ENCODE measurements at places on chromosomes 2 and 18.

- DNase-seq, result no peak
Observed at GRCh38 chr2:139864821-139865302, 1084.7 kb upstream of the NXPH2 start.

GRCh38 chr2:64122358-64122757 lies 21.9 kb downstream of the PELI1 start:
- no peak for DNase-seq

DNA sequence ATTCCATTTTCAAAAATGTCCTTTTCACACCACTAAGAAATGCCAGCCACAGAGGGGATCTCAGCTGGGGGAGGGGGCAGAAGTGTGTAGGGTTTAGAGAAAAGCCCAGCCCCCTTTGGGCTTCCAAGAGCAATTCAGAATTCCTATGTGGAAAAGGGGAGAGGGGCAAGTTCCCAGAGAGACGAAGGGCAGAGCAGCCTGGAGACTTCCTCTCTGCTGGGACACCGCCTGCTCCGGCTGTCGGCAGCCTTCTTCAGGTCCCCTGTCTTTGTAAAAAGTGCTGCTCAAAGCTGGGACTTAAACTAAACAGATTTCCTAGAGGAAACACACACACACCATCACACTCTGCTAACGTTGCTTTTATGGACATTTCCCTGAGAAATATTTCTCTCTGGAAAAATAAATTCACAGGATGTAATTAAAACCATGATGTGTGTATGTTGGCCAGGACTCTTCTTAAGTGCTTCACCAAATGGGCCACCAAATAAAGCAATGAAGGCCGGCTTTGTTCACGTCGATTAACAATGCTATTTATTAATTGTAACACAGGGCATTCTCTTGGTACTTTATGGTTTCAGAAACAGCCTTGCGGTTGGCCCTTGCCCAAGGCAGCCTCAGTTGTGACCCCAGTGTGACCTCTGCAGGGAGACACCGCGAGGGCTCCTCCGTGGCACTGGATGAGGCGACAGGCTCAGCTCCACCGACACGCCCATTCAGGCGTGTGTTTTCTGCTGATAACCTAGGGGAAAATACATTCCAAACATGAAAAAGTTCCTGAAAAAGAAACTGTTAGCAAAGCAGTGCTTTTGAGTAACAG lies 5.6 kb upstream of the ASB1 start:
- DNase-seq, result no peak

DNA sequence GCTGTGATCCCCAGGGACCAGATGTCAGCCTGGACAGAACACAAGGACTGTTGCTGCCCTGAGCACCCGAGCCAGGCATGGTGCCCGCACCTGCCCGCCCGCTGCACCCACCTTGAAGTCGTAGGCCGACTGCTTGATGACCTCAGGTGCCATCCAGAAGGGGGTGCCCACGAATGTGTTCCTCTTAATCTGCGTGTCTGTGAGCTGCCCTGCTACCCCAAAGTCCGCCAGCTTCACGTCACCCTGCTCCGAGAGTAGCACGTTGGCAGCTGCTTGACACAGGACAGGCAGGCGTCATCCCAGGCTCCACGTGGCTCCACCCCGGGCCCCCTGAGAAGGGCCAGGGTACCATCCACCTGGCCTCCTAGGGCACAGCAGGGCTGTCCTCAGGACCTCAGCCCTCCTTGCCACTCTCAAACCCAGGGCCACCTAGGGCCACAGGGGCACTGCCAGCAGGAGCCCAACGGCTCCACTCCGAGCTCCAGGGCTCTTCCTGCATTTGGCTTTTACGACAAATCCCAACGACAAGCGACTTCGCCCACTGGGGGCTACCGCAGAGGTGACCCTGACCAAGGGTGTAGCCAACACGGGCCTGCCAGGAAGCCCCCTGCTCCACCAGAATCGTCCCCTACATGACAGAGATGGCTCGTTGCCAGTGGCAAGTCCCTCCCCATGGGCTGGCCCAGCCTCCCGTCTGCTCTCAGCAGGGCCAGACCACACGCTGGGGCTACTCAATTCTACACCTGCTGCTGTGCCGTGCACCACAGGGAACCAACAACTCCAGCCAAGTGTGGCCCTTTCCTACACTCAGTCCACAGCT lies 9.0 kb downstream of the STK25 start:
- peak; percentile 43 for DNase-seq

DNA sequence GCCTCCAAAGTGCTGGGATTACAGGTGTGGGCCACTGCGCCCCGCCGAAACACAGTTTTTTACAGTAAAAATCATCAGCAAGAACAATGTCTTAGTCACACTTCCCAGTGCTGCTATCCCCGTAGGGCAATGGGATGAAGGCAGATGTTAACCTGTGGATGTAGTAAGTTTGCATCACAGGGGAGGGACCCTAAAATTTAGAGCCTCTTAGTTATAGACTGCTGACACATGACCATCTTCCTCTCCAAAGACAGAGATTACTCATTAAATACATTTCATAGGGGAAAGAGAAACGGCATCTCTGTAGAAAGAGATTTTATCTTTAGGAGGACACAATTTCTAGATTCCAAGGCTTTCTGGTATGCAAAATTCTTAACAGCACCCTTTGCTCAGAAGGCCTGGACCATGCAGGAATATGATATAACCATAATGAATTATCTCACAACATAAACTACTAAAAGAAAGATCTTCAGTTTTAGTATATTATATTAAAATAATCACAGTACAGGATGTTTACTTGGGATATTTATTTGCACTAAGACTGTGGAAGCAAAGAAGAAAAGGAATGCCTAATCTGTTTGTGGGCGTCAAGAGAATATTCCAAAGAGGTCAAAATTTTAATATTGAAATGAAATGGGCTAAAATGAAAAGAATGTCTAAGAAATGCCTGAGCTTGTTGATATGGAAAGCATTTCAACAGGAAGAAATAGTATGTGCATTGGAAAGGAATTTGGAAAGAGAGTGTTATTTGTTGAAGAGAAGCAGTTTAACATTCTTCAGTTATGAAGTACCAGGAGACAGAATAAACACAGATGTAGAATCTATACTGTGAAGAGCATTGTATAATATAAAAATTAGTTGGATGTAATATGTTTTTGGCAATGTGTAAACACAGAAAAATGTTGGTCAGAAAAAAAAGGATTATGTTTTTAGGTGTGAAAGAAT lies 1228.3 kb upstream of the CHAC2 start:
- DNase-seq, result no peak

DNA sequence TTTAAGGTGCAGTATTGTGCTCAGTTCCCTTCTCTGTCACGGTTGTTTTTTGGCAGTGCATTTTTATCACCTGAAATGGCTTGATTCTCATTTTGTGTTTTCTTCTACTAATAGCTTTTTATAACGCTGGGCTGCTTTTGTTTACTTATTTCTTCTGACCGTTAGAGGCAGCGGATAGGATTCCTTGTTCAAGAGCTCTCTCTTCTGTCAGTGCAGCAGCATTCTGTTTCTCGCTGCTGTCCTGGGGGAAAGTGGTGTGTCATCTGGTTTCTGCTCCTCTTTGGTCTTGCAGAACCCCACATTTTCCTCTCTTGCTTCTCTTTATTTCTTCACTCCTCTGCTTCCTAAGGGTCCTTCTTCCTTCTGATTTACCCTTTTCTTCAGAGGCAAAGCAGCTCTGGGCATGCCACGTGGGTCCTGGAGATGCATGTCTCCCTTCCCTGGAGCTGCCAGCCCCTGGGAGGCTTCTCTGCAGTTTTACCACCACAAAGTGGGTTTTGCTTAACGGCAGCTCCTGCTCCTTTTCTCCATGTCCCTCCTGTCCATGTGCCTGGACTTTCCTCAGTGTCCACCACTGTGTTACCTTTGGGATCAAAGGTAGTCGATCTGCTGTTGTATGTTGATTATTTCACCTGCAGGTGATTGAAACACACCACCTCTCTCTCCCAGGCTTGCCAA lies 47.3 kb upstream of the SNTG2 start:
- no peak for DNase-seq

DNA sequence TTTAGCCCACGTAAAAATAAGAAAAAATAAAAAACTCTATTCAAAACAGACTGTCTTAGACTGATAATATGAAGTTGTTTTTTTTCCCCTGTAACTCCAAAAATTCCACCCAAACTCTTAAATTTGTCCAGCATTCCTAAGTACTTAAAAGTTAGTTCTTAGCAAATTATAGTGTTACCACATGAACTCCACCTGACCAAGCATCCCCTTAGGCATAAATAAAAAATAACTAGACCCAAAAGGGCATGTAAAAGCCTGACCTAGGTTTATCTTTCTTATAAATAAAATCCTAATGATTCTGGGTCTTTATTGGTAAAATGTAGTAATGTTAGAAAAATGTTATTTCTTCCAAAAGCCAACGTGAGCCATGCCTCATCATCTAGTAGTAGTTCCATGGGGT lies 54.3 kb downstream of the TTC21B start:
- DNase-seq, result no peak

- DNase-seq, result no peak
Observed at GRCh38 chr2:56195563-56195962, 11.8 kb downstream of the CCDC85A start.

GRCh38 chr18:9067823-9068222 lies 34.7 kb upstream of the NDUFV2 start:
- no peak for DNase-seq

DNA sequence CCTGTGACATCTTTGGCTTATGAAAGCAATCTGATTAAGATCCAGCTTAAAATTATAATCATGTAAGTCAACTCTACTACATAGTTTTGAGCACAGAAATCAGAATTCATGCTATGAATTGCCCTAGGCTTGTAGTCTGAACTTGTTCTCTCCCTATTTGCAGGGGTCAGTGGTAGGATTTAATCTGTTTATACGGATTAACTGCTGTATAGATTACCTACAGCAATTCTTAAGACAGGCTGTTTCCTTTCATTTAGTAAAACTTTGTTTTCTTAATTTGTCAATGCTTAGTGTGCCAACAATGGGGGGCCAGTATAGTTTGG lies 287.9 kb downstream of the PDE11A start:
- no peak for DNase-seq

GRCh38 chr18:6776188-6776587 lies 46.7 kb downstream of the ARHGAP28 start:
- no peak for DNase-seq

DNA sequence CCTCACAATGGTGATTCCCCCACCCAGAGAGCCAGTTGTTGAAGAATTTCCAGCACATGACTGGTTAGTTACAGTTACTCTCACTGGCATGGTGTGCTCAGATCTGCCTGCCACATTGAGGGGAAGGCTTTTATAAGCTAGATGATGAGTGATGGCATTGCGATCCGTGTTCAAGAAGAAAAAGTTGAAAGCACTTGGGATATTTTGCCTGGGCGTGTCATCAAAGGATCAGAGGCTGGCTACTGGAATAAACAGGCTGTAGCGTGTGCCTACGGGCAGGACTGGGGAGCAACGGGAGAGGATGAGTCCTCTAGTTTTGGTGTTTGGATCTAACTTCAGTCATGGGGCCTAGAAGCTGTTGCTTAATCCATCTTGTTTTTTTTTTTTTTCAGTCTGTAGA lies 175.0 kb downstream of the SETBP1 start:
- no peak for DNase-seq

- no peak for DNase-seq
Observed at GRCh38 chr2:181311837-181312236, 145.3 kb upstream of the ITGA4 start.

GRCh38 chr2:36354811-36355150 lies 797 bp upstream of the CRIM1 start:
- DNase-seq, result no peak

DNA sequence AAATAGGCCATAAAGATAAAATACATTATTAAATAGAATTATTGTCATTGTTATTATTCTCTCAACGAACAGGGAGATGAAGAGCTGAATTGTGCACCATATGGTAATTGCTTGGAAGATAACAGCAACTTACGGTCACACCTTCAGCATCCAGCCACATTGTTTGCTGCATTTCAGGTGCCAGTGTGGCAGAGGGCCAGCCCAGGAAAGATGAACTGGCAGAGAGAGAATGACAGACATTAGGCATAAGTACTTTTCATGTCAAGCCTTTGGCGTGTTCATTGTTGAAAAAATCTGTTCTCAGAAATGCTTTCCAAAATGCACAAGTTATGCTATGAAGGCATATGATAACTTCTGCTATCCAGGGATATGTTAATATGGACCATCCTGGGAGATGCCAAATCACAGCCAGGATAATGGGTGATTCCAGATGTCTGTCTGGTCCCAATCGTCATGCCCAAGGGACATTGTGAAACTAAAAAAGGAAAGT lies 748.6 kb upstream of the PIK3C3 start:
- no peak for DNase-seq

DNA sequence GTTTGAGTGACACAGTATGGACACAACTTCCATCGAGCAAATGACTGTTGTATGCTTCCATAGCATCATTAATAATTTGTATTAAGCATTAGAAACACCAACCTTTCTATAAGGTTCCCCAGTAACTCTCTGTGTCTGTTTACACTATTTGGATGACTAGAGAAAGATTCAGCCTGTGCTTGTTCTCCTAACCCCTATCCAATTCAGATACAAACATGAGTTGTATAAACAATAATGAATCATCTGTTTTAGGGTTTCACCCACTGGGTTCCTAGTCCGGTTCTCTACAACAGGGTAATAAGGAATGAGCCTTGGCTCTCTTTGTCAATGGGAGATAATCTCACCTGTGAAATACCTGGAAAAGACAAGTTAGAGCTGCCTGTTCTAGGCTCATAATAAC lies 894.1 kb upstream of the PIK3C3 start:
- DNase-seq, result no peak

DNA sequence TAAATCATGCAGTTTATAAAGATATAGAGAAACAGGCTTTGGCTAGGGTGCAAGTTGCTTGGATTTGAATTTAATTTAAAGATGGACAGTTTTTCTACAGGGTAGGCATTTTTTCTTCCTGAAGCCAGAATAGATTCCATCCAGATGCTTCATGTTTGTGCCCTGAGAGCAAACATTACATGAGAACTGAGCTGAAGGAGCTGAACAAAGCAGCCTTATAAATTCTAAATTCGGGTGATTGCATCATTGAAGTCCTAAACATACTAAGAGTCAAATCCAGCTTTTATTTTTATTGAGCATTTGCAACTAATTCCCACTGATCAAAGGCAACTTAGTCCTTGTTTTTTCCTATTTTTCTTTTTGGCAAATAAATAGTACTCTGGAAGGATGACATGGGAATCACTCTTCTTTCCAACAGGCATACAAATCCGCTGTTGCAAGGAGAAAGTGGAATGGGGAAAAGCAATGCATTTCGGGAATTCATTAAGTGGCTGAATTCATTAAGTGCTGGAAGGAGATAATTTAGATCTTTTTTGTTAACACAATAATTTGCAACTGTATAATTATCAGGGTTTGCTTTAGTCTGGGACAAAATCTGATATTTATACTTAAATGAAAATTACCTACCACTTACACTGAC lies 828.0 kb downstream of the SLC4A3 start:
- DNase-seq, result no peak

DNA sequence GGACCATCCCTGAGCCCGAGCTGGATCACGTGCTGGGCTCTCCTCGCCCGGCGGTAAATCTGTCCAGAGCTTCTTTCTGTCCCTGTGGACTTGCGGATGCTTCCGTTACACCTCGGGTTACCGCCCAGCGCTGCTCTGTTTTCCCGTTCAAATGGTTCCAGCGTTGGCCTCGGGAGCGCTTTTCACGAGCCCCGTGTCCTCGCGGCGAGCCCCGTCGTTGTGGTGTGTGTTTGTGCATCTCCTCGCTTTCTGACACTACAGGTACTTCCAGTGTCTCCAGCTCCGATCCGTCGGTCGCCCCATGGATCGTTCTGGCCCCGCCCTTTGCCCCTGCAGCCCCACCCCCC lies 77.4 kb downstream of the RTP5 start:
- DNase-seq, result no peak

Data from NCI-H2029 (cell line).